ENCODE measurements at places on chromosomes 2 and 18.

GRCh38 chr2:30040147-30040546, 106.7 kb upstream of the YPEL5 start:
- DNase-seq, result no peak

GRCh38 chr18:73741946-73742345, 405.7 kb downstream of the FBXO15 start:
- no peak for DNase-seq

DNA sequence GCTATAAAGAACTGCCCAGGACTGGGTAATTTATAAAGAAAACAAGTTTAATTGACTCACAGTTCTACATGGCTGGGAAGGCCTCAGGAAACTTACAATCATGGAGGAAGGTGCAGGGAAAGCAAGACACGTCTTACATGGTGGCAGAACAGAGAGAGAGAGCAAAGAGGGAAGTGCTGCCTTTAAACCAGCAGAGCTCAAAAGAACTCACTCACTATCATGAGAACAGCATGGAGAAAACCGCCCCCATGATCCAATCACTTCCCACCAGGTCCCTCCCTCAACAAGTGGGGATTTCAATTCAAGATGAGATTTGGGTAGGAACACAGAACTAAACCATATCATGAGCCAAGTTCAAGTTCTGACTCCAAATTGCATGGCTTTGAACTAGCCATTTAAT, 62.8 kb upstream of the PPP1CB start:
- no peak for DNase-seq

DNA sequence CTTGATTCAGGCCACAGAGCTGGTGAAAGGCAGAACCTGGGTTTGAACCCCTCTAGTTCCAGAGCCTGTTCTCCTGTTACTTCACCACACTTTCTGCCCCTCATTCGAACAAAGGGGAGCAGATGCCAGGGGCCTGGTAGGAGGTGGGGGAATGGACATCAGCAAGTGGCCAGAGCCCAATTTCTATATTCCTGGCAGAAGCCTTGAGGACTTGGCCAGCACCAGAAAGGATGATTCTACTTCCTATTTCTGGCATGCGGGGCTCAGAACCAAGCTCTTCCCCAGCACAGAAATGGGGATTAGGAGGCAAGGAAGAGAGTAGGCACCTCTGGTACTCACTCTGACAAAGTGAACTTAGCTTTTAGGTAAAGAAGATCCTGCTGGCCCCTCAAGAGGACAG, 49.3 kb downstream of the ADD2 start:
- no peak for DNase-seq

DNA sequence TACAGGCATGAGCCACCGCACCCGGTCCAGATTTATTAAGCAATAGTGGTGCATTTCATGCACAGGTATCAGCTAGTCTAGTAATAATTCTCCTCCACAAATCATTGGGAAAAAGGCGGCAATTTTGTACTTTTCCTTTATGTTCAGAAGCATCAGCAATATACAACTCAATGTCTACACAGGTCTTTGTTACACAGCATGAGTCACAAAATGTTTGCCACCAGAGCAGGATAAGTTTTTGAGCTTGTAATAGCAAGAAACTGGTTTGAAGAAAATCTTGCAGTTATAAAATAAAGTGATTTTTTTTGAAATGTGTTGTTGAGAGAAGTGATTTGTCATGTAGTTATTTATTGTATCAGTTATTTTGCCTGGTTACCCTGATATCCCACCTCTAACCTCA, 4.8 kb upstream of the ITPRIPL1 start:
- no peak for DNase-seq

- no peak for DNase-seq
Measured at GRCh38 chr2:11748018-11748860, 1.8 kb downstream of the LPIN1 start.

DNA sequence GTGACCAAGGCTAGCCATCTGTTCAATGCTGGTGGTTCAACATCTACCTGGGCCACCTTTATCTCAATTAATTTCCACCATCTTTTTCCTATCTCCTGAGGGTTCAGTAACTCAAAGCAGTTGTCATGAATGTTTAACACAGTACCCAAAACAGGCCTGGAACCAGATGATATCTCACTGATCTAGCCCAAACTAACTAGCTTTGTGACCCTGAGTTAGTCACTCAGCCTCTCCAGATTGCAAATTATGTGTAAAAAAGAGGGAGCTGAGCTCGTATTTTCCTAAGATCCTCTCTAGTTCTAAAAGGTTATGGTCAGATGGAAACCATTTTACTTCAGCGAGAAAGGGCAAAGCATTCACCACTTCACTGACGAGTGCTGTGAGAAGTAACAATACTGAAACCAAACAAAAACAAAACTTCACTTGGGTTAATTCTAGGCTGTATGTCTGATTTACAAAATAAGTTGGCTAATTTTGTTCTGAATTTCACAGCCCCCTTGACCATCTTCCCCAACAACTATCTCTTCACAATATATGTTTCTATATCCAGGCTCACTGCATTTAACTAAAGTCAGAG, 14.8 kb downstream of the SPRED2 start:
- no peak for DNase-seq

GRCh38 chr2:11539317-11540147, 5.7 kb downstream of the GREB1 start:
- no peak for DNase-seq

DNA sequence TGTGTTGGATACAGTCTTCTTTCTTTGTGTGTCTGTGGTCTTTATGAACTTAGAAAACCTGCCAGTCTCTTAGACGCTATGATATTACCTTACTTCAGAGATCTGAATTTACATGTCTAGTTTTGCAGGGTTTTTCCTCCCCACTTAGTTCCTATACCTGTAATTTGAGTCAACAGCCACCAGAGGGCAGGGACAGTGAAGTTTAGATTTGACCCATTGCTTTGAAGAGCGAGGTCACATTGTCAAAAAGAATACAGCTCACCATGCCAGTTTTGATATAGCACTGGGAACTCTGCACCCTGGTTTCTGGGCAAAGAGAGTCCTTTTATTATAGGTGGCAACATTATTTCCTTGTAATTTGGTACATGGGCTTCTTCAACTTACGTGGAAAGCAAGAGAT, 102.3 kb downstream of the MAPK4 start:
- DNase-seq, result no peak

GRCh38 chr18:48129621-48130082, 199.2 kb upstream of the SMAD2 start:
- no peak for DNase-seq

GRCh38 chr18:22606563-22607283, 189.0 kb upstream of the CTAGE1 start:
- no peak for DNase-seq

- DNase-seq, result no peak
Measured at GRCh38 chr2:127087791-127088495, 19.0 kb downstream of the BIN1 start.

DNA sequence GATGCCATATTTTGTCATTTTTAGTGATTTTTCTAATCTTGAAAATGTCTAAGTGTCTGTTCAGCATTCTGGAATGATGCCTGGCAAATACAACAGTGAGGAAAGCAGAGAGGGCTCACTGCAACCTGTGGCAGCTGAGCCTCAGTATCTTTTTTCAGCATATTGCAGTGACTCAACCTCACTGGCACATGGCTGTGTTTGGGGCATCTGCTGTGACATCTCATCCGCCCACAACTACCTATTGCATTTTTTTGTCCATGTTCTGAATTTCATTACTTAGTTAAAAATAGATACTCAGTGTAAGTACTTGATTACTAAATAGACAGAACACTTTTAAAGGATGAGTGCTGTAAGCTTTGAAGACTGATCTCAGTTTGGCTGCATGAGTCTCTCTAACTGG, 10.7 kb downstream of the BABAM2 start:
- peak; percentile 3 for DNase-seq

DNA sequence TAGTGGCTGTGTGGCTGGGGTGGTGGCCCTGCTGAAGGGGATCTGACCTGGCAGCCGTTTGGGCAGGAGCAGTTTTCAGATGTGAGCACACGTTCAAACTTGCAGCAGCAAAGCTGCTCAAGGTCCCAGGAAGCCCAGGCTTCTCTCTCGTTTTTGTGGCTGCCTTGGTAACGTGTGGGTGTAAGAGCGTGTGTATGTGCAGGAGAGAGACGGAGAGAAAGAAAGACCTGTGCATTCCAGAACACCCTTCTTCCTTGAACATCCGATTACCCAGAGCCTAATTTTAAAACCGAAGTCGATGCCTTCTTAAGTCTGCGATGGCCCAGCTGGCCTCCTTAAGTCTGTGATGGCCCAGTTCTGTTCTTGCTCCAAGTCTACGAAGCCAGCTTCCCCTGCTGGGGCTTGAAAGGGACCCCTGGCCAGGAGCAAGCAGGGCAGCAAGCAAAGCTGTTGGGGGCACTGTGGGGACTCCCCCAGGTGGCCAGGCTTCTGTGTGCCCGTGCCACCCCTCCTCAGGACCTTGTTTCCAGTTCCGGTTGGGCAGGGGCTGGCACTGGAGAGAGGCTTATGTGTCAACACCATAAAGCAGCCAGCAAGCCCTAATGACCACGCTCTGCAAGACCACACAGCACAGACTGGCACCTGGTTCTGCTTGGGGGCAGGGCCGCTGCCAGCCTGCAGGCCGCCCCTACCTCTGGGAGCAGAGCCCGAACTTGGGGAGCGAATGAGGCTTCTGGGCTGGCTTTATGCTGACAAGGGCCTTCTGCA, 55.8 kb upstream of the ALPP start:
- no peak for DNase-seq

GRCh38 chr2:73300926-73301325, 7.6 kb upstream of the EGR4 start:
- DNase-seq, result no peak

GRCh38 chr18:48919547-48919946, 31.2 kb downstream of the SMAD7 start:
- no peak for DNase-seq

- DNase-seq, result no peak
Measured at GRCh38 chr18:10900435-10900834, 248.9 kb downstream of the PIEZO2 start.

- peak; percentile 33 for DNase-seq
Measured at GRCh38 chr2:126658905-126659561, 3.1 kb downstream of the GYPC start.

DNA sequence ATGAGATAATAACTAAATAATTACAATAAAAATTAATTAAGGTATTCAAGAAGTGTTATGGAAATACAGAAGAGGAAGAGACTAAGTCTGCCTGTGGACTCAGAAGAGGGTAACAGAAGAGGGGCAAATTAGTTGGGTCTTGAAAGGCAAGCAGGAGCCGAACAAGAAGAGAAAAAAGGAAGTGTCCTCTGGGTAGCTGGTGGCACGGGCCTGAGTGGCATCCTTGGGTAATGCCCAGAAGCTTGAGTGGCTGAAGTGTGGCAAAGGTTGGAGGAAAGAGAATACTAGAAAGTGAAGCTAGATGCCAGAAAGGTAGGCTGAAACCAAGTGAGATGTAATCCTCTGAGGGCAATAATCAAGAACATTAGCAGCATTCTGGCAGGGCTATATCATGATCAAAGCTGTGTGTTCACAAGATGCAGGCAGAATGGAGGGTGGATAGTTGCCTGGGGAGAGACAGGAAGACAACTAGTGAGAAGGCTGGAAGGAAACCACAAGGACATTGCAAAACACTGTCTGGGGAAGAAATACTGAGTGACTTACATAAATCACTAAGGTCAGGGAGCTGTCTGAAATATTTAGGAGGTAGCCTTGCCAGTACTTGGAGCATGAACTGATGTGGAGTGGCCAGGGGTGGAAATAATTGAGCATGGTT, 16.2 kb downstream of the DOCK10 start:
- no peak for DNase-seq

DNA sequence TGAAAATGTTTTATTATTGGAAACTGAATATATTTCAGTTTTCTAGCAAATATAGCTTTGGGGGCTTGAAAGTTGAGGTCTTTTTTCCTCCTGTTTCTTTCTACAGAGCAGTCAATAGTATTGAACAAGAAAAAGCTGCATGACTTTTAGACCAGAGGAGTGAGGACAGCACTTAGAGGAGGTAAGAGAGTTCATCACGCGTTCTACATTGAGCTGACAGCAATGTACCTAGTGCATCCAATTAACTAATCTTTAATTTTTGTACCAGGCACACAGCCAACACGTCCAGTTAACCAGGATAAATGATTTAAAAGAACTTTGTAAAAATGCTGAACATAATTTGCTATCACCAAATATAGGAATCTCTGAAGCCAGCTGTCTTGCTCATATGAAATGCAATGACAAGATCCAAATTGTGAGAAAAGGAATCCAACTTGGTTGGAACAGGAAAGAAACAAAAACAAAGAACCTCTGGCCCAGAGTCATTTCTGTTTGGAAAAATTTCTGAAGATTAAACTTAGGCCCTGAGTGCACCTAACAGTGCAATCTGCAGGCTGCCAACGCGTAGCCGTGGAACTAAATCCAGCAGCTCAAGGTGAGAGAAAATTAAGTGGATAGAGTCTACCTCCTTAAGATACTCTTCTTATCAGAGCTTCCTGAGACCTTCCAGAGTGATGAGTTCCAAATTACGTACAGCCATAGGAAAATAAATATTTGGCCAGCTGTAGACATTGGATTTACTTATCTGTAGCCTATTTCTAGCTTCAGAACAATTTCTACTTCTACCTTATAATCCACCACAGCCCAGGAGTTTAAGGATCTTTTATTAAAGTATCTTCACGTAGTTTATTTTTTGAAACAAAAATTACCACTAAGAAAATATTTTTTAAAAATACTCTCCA, 20.6 kb upstream of the SPTBN1 start:
- no peak for DNase-seq

DNA sequence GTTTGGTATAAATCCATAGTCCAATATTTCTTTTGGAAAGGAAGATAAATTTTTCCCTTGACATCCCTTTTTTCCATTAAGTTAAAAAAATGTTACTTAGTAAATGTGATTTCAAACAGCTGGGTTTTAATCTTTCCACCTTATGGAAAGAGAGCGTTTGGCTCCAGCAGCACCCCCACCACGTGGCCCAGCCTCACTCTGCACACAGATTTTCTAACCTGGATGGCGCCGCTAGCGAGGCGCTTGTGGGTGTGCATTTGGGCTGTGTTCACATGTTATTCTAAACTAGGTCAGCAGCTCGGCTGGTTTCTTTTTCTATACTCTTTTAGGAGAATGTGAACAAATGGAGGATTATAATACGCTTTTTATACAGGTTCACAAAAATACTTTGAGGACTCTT, 218.0 kb downstream of the LDLRAD4 start:
- DNase-seq, result peak; percentile 42

DNA sequence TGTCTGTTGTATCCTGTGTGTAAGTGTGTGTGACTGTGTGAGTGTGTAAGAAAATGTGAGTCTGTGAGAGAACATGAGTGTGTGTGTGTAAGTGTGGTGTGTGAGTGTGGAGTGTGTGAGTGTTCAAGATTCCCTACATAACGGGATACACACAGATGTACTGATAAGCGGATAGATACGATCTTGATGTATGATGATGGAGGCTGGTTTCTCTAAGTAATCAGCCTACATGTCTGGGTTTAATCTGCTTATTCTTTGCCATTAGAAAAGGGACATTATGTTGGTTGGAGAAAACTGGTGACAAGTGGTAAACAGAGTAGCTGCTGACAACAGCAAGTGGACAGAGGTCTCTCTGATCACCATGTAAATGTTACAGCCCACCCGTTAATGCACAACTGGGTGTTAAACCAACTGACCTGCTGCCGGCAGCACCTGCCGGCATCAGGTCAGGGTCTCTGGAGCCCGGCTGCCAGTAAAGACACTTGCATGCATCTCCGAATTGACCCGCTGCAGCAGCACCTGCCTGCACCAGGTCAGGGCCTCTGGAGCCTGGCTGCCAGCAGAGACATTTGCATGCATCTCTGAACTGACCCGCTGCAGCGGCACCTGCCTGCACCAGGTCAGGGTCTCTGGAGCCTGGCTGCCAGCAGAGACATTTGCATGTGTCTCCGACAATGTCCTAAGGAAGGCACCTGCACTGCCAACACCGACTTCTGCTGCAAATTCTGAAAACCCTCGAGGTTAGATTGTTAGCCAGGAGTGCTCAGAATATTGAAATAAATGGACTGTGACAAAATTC, 87.5 kb downstream of the MBP start:
- DNase-seq, result no peak
